Stimulated activated effector memory CD8-positive, alpha-beta T cell treated with anti-CD3 and anti-CD28 coated beads, Interleukin-12 subunit alpha, Interleukin-12 subunit beta, amount 100 ng/mL, for 72 hours (primary cell): ENCODE measurements at places on chromosomes 13 and 19.

DNA sequence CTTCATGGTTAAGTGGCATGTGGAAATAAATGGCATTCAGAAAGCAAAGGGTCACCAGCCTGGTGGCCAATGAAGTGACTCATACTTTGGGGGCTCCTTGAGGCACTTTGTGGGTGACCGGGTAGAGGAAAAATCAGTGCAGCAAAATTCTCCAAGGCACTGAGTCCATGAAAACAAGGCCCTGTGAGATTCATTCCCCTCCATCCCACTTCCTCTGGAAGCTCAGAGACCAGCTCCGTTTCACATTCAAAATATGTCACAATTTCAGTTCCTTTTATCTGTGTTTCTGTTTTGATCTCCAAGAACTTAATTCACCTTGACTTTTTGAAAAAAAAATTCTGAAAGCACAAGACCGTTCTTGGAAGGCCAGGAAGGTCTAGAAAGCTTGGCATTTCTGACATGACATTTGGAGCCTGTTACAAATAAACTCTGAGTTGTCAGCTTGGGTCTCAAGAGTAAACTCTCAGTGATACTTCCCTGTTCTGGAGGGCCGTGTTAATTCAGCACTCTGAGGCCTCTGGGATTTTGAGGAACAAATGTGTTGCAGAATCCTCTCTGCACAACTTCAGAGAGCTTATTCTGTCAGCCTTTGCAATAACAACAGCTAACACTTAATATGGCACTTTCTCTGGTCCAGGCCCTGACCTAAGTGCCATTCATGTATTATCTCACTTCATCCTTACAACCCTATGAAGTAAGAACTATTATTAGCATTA is 6.8 kb downstream of the CYSLTR2 start:
- no peak for DNase-seq

DNA sequence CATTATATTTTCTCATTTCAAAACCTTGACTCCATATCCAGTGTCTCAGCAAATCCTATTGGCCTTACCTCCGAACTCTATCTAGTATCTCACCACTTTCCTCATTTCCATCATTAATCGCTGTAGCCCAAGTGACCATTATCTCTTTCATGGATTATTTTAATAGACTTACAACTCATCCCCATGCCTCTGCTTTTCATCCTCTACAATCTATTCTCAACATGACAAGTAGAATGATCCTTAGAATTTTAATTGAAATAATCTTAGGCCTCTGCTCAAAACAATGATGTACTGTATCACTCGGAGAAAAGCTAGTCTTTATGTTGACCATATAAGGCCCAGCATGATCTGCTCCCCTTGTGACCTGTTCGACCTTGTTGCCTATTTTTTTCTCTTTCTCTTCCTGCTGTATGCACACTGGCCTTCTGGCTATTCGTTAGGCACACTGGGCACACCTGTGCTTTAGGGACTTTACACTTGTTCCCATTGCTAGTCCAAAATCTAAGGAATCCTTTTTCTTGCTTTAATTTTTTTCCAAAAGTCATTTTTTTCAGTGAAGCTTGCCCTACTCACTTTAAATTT is 21.4 kb downstream of the DNAJC15 start:
- DNase-seq: no peak

DNA sequence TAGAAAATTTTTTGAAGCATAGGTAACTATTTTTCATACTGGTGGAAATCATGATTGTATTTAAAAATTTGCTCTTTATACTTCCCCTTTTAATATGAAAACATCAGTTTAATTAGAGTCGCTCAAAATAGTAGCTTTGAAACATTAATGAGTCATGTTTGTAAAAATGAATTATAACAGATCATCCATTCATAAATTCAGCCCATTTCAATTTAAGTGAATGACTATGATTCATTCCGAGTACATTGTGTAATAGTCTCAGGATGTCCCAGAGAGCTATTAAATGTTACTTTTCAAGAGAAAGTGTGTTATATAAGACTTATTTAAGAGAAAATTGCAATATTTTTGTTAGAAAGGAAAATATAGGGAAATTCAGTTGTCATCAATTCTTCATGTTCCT is 111.0 kb downstream of the FNDC3A start:
- no peak for DNase-seq

DNA sequence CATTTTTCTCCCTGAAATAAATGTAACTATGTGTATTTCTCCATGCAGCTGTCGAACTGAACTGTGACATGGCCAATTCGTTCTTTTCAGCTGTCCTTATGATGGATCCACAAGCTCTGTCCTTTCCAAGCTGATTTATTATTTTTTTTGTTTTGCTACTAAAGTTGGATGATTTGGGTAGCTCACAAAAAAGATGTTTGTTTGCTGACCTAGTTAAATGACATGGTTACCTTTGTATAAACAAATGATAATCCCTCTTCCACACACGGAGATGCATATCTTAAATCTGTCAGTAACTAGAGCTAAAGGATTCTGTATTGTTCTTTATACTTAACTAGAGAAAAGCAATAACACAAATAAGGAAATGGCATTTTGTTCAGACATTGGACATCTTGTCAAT is 884.3 kb upstream of the PCDH20 start:
- DNase-seq: no peak

- no peak for DNase-seq
Observed at GRCh38 chr19:57389194-57389729, 392 bp upstream of the ZNF548 start.

DNA sequence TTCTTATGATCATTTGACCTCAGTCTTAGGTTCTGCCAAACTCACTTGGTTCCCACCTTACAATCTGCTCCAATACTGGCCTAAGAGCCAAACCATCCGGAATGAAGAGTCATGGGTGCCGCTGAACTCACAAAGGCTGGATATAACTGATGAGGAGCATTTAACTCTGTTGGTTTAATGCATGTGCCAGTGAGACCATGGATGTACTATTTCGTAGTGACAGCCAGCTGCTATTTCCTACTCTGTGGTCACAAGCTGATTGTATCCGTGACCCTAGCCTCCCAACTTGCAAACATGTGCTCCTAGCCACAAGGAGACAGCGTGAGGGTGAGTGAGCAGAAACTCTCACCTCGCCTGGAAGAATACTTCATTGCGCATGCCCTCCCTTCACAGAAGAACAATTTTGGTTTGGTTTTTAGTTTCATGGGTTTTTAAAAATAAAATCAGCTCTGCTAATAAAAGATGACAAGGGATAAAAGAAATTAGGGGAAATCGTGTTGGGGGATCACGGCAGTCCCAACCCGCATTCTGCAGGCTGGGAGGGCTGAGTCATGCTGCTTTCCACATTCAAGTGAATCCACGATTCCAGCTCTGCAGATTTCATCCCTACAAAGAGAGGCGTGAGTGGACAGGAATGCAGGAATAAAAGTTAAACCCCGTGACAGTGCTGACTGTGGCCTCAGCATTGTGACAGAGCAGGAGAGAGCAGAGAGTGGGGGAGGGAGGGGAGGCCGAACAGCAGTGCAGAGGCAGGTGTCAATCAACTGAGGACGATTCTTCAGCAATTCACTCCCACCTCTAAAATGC is 66.8 kb upstream of the RAP2A start:
- no peak for DNase-seq

GRCh38 chr13:80359778-80360452 is 19.0 kb upstream of the SPRY2 start:
- no peak for DNase-seq

DNA sequence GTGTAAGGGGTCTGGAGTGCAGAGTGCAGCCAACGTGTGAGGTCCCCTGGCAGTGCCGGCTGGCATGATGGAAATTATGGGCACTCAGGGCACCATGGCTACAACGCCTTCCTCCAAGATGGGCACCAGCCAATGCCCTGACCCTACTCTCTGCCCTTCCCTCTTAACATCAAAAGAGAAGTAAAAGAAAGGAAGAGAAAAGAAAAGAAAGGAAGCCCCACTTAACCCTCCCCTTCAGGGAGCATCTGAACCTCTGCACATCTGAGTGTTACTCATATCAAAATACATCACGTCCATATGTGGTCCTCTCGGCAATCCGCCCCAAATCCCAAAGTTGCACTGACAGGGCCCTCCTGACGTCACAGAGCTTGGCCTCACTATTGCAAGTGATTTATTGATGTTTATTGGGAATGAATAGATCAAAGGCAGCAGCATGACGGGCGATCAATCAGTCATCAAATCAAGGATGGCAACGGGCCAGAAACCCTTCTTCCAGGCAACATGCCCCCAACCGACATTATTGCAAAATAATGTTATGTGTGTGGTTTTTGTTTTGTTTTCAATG is 1.3 kb downstream of the TSHZ3 start:
- no peak for DNase-seq

GRCh38 chr13:98961503-98962105 is 16.3 kb downstream of the DOCK9 start:
- DNase-seq: no peak

DNA sequence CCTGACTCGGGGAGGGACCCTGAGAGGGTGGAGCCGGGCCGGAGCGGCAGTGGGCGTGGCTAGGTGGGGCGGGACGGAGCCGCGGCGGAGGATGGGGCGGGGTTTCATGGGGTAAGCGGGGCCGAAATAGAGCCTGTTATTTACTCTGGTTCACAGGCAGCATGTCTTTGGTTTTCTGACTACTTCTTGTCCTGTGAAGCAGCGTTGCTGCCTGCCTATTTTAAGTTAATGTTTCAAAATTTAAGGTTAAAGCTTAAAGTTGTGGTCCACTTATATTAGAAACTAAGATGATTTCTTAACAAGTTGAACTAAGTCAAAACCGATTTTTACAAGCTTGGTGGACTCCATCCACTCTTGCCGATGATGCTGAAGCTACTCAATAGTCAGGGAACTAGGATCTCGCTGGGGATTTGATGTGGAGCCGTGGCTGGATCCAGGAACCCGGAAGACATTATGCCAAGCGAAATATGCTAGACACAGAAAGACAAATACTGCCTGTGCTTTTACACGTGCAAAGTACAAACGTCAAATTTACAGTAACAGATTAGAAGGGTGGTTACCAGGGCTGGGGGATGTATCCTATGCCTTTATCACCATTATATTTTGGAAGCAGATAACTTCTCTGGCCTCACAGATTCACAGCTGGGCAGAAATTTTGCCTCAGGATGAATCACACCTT is 433 bp upstream of the ZNF616 start:
- DNase-seq: no peak

GRCh38 chr19:36605877-36606478 is 865 bp downstream of the ZNF382 start:
- no peak for DNase-seq

GRCh38 chr13:96141032-96141431 is 51.1 kb downstream of the HS6ST3 start:
- DNase-seq: no peak

GRCh38 chr13:113040597-113041292 is 64.8 kb upstream of the F7 start:
- no peak for DNase-seq

DNA sequence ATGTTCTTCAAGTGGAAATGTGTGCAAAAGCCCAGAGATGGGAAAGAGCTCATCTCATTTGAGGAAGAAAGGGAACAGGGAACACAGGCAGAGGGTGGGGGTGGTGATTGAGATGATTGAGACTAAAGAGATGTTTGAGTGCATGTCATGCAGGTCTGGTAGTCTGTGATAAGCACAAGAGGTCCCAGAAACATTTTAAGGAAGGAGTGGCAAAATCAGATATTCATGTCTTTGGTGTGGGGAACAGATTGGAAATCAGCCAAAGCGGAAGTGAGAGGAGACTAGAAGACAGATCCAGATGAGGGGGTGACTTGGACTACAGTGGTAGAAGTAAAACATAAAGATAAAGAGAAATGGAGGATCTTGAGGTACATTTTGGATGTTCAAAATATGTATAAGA is 39.4 kb upstream of the DACH1 start:
- DNase-seq: no peak

DNA sequence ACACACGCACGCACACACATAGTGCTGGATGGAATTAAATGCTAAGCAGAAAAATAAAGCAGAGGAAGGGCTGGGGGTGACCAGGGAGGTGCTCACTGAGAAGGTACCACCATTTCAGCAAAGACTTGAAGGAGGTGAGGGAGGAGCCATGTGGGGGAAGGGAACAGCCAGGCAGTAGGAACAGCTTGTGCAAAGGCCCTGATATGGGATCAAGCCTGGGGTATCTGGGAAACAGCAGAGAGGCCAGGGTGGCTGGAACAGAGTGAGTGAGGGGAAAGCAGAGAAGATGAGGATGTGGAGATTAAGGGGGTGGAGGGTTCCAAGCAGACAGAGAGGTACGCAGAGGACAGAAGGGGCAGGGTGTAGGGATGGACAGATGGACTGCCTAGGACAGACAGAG is 25.2 kb downstream of the NOTCH3 start:
- DNase-seq: no peak

- DNase-seq: no peak
Observed at GRCh38 chr19:51359294-51359693, 6.9 kb downstream of the ETFB start.

- DNase-seq: no peak
Observed at GRCh38 chr13:109809216-109809932, 23.0 kb upstream of the IRS2 start.

- DNase-seq: no peak
Observed at GRCh38 chr13:110665491-110666254, 40.2 kb downstream of the CARS2 start.

DNA sequence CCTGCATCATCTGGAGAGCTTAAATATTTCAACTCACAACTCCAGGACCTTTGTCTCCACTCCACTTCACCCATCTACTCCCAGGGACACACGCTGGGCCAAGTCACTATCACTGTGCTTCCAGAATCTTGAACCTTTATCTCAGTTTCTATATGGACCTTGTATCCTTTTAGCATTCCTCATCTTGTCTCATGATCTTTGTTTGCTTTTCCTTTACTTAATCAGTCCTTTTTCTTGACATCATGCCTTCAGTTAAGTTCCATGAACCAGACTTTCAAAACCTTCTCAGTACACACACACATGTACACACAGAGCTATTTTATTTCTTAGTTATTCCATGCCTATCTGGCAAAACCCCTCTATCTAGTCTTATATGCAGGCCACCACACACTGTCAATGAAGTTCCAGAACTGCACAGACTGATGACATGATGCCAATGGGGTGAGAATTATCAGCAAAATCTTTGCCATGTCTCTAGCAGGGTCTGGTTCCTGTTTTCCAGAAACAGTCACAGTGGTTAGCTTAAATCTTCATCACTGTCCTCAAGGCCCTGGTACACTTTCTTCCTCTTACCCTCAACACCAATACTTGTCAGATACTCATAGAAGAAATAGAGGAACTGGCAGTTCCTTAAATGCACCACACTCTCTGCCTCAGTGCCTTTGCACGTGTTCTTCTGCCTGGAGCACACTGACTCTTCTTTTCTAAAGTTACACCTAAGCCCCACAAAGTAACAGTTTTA is 77.6 kb upstream of the STARD13 start:
- no peak for DNase-seq

- DNase-seq: no peak
Observed at GRCh38 chr13:75830842-75831241, 194.7 kb downstream of the LMO7 start.

DNA sequence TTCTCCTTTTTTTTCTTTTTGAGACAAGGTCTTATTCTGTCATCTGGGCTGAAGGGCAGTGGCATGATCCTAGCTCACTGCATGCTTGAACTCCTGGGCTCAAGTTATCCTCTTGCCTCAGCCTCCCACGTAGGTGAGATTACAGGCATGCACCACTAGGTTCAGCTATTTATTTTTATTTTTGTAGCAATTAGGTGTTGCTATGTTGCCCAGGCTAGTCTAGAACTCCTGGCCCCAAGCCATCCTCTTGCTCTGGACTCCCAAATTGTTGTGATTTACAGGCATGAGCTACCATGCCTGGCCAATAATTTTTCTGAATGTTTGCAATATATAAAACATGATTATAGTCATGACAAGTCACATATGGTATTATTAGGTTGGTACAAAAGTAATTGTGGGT is 161.1 kb upstream of the ATXN8OS start:
- DNase-seq: no peak
